ENCODE measurements at places on chromosomes 1 and 21.

DNA sequence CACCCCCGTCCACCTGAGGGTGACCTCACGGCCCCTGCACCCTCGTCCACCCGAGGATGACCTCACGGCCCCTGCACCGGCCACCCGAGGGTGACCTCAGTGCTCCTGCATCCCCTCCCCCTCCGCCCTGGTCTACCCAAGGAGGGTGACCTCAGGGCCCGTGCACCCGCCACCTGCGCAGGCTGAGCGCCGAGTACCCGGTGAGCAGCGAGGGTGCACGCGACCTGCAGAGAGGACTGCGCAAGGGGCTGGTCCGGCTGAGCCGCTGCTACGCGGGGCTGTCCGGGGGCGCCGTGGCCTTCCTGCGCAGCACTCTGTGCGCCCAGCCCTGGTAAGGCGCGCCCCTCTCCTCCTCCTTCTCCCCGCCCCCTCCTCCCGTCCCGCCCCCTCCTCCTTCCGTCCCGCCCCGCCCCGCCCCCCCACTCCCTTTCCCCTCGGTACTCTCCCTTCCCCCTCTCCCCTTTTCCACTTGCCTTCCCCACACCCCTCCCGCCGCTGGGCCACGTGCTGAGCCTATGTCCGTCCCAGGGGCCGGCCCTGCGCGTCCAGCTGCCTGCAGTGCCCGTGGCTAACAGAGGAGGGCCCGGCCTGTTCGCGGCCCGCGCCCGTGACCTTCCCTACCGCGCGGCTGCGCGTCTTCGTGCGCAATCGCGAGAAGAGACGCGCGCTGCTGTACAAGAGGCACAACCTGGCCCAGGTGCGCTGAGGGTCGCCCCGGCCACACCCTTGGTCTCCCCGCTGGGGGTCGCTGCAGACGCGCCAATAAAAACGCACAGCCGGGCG is 28.4 kb downstream of the TRIM11 start:
- DNase-seq: peak; percentile 53

DNA sequence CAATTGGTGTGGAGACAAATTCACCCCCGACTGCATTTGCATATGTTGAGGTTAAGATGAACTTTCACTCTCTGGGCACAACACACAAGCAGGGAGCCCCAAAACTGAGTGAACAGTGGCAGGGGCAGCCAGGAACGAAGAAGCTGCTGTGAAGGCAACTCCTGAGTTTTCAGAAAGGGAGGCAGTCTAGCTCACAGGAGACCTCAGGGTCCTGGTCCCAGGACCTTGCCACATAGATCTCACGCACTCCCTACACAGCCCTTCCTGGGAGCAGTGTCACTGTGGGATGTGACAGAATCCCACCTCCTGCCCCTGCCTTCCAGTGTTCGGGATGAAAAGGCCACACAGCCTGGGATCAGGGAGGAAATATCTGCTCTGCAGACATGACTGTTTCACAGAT is 60.9 kb downstream of the KCND3 start:
- DNase-seq: peak; percentile 30

- DNase-seq: no peak
Observed at GRCh38 chr1:85550784-85551516, 29.6 kb upstream of the CCN1 start.

- no peak for DNase-seq
Observed at GRCh38 chr1:48121955-48122354, 100.6 kb upstream of the SLC5A9 start.

- DNase-seq: no peak
Observed at GRCh38 chr1:246583056-246583440, 16.8 kb downstream of the CNST start.

DNA sequence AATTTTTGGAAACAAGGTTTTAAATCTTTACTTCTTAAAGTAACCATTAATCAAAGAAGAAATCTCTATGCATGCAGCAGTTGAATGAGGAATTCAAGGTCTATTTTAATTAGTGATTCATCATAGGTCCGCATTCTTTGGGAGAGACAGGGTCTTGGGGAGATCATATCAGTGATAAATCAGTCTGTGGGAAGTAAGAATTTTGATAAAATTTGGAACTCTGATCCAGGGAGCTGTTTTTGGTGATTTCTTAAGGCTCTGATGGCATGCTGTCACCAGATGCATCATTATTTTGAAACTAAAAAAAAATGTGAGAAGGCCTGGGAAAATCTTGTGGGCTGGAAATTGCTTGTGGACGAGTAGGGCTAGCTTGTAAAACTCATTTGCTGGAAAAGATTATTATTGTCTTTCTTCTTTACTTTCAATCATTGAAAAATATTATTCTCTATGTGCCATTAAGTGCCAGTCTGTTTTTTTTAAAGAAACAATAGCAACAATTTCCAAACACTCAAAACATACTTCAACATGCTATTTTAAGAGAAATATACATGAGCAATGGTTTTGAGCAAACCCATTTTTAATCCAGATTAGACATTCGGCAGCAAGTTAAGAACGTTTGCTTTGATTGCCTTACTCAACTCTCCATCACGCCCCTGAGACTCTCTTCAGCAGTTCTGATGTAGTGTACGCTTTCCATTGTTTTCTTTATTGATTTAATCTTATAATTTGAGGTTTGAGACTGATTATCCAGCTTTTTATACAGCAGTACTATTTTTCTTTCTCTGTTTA is 62.6 kb downstream of the ZBTB18 start:
- peak; percentile 23 for DNase-seq

DNA sequence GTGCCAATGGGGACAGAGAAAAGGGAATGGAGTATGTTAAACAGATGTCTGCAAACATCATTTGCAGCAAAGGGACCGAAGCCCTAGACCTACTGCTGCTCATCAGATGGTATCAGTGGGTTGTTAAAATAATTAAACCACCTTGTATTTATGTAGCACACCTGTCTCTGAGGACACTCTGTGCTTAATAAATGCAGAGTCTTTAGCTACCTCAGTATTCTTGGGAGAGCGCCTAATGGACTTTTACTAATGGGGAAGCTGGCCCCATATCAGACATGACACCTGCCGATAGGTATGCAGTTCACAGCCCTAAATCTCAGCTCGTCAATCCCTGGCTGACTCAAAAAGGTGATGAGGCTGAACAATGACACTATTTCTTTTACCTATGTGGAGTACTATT is 54.4 kb downstream of the SYT6 start:
- DNase-seq: no peak

GRCh38 chr1:220153147-220153546 is 59.2 kb downstream of the IARS2 start:
- no peak for DNase-seq

- no peak for DNase-seq
Observed at GRCh38 chr1:76607717-76608116, 259.6 kb upstream of the ST6GALNAC5 start.

DNA sequence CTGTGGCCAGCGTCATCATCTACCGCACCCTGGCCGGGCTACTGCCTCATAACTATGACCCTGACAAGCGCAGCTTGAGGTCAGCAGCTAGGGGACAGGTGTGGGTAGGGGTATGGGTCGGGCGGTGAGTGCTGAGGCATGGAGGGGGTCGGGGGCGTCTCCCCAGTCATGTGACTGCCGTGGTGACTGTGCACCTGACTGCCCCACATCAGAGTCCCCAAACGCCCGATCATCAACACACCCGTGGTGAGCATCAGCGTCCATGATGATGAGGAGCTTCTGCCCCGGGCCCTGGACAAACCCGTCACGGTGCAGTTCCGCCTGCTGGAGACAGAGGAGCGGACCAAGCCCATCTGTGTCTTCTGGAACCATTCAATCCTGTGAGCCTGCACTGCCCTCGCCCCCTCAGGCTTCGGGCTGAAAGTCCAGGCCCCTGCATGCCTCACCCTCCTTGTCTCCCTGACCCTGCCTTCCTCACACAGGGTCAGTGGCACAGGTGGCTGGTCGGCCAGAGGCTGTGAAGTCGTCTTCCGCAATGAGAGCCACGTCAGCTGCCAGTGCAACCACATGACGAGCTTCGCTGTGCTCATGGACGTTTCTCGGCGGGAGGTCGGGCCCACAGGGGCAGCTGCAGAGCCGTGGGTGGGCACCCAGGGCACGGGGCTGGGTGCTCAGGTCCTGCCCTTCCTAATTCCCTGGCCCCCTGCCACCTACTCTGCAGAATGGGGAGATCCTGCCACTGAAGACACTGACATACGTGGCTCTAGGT is 13.5 kb downstream of the PSRC1 start:
- DNase-seq: no peak

- no peak for DNase-seq
Observed at GRCh38 chr1:210159211-210159610, 73.4 kb upstream of the SERTAD4 start.

GRCh38 chr21:38196036-38196435 is 60.8 kb upstream of the KCNJ15 start:
- no peak for DNase-seq

GRCh38 chr1:157156058-157156541 is 17.9 kb upstream of the ETV3 start:
- DNase-seq: peak; percentile 35

DNA sequence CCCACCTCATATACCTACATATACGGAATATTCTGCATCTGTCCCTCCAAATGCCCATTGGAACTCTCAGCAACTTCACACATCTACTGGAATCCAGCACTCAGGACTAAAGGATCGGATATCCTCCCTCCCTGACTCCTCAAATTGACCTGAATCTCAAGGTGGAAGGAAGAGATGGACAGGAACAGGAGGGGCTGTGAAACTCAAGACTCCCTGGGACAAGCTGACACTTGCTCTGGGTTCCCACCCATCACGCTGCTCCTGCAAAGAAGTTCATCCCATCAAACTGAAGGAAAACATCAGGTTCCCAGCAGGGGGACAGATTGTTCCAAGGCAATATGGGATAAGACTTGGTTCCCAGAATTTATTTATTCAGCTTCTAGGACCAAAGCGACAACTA is 30.3 kb upstream of the TIAM1 start:
- DNase-seq: no peak

DNA sequence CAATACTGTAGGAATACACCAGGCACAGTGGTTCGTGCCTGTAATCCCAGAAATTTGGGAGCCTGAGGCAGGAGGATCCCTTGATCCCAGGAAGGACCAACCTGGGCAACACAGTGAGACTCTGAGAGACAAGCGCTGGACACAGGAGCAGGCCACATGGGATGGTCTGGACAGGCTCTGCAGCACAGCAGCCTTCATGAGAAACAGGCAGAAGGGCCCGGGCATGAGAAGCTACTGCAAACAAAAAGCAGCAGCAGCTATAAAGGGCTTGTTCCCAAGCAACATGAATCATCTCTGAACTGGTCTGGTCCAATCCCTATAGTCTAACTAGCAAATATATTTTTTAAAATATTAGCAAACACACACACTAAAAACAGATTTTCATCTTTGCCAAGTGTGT is 35.5 kb upstream of the SLAMF9 start:
- DNase-seq: no peak

DNA sequence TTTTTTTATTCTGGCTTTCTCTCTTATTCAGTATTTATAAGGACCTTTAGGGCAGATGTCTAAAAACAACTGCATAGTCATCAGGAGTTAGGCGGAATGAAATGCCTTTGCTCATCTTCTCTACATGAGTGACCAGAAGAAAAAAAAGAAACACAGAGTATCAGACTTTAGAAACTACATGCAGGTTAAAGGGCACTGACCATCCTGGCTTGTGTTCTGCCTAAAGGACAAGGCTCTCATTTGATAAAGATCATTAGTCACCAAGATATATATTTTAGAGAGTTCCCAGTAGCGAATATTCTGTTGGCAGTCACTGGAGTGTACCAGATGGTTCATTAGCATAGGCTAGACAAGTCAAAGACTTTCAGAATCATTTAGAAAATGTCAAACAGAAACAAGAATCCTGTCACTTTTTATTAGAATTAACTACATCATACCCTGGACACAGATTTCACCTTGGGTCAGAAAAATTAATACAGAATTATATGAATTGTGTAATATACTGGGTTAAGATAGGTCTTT is 145.6 kb downstream of the NR5A2 start:
- no peak for DNase-seq

DNA sequence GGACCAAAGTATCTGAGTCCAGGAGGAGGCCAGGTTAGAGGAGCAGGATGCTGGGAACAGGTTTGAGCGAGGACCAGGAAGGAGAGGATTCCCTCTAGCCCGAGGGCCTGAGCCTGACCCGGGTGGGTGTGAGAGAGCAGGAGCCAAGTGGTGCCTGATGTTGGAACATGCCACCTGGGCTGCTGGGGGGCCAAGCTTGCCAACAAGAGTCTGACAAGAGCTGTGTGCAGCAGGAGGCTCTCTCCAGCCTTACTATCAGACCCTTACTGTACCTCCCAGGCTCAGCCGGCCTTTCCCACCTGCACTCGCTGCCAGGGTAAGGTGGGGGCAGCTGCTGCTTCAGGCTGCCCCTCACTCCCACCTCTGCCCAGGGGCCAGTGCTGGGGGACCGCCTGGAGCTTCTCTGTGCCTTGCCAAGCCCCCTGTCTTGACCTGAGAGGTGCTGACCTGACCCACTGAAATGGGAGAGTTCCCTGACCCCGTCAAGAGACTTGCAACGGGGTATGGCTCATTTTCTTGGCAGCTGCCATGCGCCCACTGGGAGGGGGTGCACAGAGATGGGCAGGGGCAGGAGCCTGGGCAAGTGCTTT is 159.6 kb upstream of the VAMP3 start:
- DNase-seq: no peak

- no peak for DNase-seq
Observed at GRCh38 chr1:60425528-60425927, 352.0 kb upstream of the C1orf87 start.

GRCh38 chr1:119467857-119468668 is 38.9 kb upstream of the HSD3B1 start:
- DNase-seq: no peak

DNA sequence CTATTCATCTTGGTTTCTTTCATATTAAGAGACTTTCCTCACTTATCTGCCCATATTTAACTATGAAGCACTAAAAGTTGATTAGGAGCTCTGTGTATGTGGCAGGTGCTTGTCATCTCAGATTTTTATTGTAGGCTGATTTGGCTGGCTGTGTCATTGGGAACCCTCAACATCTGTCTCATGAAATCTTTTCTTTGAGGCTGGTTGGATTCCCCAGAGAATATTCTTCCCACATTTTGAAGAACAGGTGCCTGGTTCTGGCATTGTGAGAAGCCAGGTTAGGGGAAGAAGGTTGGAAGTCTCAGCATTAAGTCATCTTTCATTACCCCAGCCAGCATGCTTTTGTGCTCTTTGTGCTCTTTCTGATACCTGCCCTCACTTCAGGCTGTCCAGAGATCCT is 37.1 kb downstream of the EEIG2 start:
- DNase-seq: no peak

DNA sequence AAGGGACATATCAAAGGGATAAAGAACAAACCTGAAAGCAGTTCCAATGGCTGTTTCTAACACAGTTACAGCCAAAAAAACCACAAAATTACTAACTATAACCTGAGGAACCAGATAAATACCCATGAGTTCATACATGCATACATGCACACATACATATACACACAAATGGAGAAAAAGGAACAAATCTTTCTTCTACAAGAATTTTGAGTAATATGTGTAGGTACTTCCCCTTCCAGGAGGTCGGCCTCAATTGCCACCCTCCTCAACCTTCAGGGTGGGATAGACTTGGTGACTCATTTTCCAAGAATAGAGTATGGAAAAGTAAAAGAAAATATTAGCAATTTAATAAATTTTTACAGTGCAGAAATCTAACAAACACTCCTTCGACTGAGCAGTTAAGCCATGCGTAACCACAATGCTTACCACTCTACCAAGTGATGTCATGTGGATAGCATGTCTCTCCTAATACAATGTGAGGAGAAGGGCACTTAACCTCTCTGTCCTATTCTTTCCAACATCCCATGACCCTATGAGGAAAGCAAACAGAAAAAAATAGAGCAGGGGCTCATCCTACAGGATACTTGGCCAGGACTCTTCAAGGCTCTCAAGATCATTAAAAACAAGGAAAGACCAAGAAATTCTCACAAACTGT is 243.0 kb upstream of the RUNX1 start:
- no peak for DNase-seq
